Stimulated activated CD8-positive, alpha-beta memory T cell treated with anti-CD3 and anti-CD28 coated beads, Interleukin-4, amount 100 ng/mL, for 48 hours (primary cell): ENCODE measurements at places on chromosomes 12 and 14.

DNA sequence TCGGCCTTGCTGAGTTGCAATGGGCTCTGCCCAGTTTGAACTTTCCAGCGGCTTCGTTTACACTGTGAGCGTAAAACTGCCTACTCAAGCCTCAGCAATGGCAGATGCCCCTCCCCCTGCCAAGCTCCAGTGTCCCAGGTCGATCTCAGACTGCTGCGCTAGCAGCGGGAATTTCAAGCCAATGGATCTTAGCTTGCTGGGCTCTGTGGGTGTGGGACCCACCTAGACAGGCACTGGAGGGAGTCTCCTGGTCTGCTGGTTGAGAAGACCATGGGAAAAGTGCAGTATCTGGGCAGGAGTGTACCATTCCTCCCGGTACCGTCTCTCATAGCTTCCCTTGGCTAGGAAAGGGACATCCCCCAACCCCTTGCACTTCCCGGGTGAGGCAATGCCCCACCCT is 88.2 kb downstream of the KLHL28 start:
- DNase-seq = no peak

DNA sequence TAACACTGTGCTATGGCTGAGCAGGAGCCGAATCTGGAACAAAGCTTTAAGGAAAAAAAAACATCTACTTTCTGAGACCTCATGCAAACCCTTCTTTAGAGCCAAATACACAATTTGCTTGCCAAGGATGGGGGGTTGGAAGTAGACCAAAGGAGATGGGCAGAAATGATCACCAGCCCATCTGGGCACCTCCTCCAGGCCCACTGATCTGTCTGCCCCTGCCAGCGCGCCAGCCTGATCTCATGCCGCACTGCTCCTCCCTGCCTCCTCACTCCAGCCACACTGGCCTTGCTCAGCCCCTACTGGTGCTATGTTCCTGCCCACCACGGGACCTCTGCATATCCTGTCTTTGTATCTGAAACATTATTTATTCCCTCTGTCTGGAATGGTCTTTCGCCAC is 24.8 kb upstream of the RAB35 start:
- DNase-seq = no peak

DNA sequence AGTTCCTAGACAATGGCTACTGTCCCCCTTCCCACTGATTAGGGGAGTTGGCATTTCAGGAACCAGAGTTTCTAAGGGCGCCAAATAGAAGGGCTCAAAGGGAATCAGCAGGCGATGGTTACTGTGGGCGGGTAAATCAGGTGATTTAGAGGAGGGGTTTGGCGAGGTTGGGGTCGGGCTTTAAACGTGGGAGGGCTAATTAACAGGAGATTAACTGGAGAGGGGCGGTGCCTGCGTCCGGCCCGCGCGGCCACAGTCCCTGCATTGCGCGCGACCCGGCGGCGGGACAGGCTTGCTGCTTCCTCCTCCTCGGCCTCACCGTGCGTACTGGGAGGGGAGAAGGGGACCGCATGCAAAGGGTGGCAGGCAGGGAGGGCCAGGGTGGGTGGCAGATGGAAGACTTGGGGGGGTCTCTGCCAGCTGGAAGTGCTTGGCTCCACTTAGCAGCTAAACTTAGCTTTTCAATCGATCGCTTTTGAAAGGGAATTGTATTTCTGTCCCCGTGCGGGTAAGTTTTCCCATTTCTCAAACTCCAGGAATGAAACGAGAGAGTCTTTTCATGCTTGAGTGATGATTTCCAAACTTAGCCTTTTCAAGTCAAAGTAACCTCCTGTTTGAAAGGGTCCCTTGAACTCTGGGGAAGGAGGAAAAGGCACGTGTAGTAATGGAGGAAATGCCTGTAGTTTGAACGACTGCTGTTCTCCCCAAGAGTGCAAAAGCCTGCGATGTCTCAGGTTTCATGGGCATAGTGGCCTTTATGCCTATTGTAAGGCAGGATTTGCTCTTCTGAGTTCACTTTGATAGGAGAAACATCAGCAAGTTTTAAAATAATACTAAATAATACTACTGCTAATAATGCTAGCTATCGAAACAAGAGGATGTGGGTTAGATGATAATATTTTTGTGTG is at the start of gene MGST1:
TSS of gene MGST1 (plus strand) at position 255 of the 908 bp plus-strand sequence. CDS start 6,608 bp downstream, outside the sequence.
- no peak for DNase-seq

- DNase-seq = no peak
These were observed 62.9 kb upstream of the METAP2 start for GRCh38 chr12:95411057-95411456.

- DNase-seq = peak; percentile 91
These were observed at the start of the genes BAG5 and COA8 for GRCh38 chr14:103562429-103563225. BAG5 (minus strand) TSS chr14:103562657; CDS start chr14:103561164, 1,493 bp downstream. COA8 (plus strand) TSS chr14:103562960; CDS start chr14:103563002, 42 bp downstream.

DNA sequence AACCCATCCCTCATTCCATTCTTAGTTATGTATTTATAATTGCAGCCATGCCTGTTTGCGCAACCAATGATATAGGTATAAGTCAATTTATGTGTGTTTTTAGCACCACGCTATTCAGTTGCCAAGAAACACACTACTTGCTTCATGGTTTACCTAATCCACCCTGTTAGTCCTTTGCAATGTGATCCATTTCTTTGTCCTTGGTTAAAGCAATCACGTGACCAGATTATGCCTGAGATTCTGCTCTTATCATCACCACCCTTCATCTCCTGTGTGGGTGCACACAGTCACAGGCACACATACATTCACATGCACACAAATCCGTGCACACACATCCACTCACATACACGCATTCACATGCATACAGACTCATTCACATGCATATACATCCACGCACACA is 52.3 kb upstream of the KCNA5 start:
- DNase-seq = no peak

DNA sequence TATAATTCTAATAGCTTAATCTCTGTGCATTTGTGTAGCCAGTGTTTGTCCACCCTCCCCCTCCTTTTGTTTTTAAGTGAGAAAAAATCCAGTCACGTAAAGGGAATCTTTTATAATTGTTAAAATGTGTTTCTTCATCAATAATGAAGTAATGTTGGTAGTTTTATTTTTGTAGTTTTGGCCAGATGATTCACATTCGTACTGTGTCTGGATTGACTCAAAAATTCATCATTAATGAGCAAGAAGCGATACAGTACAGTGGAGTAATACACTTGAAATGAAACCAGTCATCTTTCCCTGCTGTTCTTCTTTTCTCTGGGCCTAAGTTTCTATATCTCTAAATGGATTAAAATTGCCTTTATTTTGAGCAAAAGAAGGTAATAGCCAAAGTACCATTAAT is 86.5 kb downstream of the SRGAP1 start:
- DNase-seq = no peak

- DNase-seq = no peak
These were observed 150.4 kb upstream of the WSCD2 start for GRCh38 chr12:107978641-107979040.

DNA sequence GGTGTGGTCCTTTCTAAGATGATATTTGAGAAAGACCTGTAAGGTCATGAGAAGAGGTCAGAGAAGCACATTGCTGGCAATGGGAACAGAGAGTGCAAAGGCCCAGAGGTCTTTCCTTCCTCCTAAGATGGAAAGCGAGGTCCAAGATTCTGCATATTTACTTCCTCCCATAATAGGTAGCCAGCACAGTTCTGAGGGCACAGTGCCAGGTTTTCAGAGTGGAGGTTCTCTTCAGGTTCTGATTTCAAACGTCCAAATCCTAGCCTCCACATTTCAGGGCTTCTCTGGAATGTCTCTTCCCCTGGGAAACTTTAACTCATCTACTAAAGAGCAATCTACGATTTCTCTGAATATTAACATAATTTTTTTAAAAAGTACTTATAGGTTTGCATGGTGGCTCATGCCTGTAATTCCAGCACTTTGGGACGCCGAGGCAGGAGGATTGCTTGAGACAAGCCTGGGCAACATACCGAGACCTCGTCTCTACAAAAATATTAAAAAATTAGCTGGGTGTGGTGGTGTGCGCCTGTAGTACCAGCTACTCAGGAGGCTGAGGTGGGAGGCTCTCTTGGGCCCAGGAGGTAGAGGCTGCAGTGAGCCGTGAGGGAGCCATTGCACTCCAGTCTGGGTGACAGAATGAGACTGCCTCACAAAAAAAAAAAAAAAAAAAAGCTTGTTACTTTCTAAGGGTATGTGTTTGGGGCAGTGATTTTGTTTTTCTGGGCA is 526 bp upstream of the MRPL42 start:
- DNase-seq = no peak

- DNase-seq = no peak
These were observed 237.3 kb downstream of the BCL11B start for GRCh38 chr14:99034711-99035171.

DNA sequence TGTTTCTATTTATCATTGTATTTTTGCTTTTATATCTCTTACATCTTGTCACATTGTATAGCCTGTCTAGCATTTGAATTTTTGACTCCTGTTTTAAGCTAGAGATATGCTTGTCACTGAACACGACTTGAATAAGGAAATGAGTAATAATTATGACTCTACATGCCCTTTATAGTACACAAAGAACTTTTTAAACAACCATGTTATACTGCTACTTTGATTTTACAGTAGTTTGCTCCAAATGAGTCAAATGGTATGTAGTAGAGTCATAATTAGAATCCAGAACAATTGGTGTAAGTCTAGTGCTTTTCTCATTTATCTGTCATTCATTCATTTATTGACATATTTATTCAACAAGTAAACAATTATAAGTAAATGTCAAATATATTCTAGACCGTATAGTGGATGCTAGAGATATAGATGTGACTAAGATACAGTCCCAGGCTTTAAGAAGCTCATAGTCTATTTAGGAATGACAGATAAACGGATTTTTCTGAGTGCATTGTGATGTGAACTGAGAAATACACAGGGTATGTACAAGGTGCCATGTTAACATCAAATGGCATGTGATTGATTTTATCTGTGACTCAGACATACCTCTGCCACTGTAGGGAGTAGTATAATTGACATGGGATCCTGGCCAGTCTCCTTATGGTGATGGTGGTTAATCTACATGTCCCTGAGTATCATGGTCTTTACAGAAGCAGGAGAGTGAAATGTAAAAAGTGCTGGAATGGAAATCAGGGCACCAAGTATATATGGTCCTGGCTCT is 799.7 kb downstream of the DIO2 start:
- DNase-seq = no peak

- no peak for DNase-seq
These were observed 65.1 kb upstream of the KTN1 start for GRCh38 chr14:55514819-55515490.

DNA sequence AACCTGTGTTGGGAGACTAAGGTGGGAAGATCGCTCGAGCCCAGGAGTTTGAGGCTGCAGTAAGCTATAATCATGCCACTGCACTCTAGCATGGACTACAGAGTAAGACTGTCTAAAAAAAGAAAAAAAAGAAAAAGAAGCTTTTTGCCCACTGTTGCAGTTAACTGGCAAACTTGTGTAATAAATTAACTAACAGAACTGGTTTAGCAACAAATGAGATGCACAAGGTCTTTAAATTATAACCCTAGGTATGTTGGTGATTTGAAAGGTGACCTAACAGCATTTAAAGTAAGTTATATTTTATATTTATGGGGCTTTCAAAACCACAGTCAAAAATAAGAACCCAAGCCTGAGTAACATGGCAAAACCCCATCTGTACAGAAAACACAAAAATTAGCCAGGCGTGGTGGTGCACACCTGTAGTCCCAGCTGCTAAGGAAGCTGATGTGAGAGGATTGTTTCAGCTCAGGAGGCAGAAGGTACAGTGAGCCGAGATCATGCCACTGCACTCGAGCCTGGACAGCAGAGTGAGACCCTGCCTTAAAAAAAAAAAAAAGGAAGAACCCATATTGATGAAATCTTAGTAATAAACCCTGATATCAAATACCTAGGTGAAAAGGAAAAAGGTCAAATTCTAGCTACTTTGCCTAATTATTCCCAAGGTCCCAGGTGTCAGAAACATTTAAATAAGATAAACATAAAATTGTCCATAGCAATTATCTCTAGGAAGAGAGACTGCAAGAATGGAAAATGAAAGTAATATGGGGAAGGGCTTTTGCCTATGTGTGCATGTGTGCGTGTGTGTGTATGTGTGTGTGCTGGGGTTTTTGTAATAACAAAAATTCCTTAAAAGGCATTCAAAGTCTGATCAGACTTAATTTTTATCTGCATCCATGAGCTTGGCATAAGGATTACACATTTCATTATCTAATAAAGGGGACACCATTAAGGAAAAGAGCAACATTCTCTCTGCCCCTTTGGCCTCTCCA is 15.4 kb downstream of the SYNE2 start:
- DNase-seq = peak; percentile 27

DNA sequence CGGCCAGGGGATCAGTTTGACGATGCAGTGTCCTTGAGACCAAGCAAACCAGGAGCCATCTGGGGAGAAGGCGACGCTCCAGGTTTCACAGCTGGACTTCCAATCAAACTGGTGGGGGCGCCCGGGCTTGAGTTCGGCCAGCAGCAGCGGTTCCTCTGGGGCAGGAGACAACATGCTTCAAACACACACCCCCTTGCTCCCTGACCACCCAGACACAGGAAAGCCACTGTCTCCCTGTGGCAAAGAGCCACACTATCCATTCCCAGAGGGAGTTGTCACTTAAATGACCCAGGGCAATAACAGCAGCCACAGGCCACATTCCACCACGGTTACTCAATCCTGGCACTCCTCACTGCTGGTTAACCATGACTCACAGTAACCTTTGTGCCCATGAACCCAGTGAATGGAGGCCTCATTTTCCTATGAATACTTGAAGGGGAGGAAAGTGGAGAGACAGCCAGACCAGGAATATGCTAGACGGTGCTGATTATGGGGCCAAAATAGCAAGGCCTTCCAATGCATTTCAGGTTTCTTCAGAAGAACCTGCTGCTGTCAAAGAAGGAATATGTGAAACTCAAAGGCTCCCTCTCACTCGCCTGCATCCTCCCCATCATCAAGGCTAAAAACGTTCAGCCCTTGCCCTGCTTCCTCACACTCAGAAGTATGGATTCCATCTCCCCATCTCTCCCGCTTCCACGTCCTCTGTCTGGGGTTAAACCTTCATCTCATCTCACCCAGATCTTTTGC is 8.5 kb downstream of the WSB2 start:
- DNase-seq = peak; percentile 67

DNA sequence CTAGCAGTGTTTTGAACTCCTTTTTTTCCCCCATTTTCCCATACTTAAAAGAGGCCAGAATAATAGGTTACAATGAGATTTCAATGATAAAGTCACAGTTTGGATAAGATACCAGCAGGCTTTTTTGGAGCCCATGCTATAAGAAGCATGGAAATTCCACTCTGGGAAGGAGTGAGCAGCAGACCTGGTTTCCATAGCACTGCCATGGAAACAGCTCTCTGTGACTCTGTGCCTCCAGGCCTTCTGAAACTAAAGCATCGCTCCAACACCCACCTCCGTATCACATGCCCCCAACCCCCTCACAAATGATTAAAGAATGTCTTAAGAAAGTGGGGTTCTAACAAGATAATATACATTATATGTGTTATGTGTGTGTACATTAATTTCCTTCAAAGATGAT is 165.0 kb downstream of the GRIN2B start:
- no peak for DNase-seq

GRCh38 chr12:69101505-69101904 is 137.9 kb upstream of the CPSF6 start:
- no peak for DNase-seq

- no peak for DNase-seq
These were observed 107.1 kb downstream of the LRRK2 start for GRCh38 chr12:40331886-40332285.
